ENCODE measurements at places on chromosomes 4 and X. TPM values are rescaled to one million over a fixed set of nuclear protein-coding genes. Genes with fewer than 3 reads are reported as not detected.

DNA sequence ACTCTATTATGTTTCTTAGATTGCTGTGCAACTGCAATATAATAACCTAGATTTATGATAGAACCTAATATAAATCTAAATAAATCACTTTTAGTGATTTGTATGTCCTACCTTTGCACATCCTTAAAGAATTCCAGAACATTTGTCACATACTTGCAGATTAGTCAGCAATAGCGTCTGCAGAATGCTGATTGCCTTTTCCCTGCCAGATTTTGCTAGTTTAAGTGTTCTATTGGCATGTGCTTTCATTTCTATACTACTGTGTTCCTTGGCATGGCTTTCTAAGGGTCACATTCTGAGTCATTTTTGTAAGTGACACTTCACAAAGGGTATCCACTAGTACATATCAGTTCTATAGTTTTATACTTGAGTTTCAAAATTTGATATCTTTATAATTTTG, 303.1 kb upstream of the GIMD1 start:
- DNase-seq: no peak

DNA sequence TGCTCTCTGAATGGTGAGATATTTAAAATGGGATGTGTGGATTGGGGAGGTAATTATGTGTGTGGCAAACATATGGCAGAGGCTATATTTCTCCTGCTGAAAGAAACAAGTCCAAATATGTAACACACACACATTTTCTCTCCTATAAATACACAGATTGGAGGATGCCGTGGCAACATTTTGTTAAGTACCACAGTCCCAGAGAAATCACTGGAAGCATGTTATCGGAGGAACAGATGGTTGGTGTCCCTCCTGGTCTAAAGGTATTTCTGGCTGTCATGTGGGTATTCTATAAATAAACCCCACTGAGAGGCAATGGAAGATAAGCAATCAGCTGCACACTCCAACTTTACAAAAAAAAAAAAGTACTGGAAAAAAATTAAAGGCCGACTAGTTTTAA, 528.3 kb upstream of the BOD1L1 start:
- DNase-seq: no peak

DNA sequence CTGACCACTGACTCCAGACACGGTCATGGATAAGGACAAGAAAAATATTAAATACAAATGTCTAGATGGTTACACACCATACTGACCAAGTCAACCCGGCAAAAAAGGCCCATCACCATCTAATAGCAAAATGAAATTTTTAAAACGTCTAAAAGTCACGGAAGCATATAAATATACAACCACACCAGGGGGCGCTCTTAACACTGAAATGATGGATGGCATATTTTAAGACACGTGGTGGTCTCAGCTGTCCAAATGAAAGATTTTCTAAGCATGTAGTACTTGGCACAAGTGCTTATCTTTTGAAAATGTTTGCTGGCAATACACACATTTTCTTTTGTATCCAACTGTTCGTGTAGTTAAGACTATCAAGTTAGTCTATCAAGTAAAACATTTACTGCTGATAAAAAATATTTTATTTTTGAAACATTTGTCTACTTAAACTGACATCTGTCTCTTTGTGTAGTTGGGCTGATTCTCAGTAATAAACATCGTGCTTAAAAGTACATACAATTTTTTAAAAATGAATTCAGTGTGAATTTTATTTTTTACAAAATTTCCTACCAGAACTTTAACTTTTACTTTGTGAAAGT, 64.6 kb downstream of the COX7B2 start:
- peak; percentile 34 for DNase-seq

DNA sequence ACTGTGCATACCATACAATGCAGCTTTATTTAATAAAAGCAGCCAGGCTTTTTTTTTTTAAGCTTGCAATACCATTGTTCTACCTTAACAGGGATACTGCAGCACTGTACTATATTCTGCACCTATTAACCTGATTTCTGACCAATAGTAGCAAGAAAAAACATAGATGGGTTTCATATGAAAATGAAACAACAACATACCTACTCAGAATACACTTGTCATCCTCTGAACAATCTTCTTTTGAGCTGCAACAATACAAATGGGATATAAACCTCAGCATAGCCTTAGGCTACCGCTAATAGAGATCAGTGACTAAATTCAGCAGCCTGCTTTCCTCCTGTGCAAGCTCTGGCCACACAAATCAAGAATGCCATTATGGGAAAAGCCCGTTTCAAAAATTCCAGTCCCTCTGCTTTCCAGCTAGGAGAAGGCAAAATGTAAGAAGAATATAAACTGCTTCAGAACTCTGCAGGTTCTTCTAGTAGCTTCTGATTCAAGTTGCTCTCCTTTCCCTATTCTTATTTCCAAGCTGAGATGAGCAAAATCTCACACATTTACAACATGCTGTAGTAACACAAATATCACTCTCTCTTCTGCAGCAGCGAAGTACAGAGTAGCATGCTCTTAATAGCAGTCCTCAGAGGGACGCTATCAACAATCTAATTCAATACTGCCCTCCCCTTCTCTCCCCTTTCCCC, 143.4 kb downstream of the KLHL13 start:
- no peak for DNase-seq

DNA sequence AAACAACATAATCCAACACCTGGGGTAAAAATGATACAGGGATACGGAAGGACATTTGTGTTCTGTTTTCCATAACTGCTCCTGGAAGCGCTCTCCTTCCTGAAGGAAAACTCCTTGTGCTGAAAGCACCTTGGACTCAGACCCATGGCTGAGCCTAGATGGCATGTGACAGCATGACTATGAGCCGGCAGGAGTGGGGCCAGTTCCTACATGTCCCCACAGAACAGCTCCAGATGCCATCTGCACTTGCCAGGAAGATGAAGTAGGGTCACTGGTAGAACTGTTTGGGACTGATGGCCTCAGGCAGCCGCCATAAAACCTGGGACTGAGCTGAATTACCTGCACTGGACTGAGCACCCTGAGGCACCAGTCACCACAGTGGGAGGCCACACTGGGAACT, 56.0 kb upstream of the BCLAF3 start:
- DNase-seq: no peak

GRCh38 chr4:16329125-16329796, 103.0 kb upstream of the TAPT1 start:
- DNase-seq: no peak

DNA sequence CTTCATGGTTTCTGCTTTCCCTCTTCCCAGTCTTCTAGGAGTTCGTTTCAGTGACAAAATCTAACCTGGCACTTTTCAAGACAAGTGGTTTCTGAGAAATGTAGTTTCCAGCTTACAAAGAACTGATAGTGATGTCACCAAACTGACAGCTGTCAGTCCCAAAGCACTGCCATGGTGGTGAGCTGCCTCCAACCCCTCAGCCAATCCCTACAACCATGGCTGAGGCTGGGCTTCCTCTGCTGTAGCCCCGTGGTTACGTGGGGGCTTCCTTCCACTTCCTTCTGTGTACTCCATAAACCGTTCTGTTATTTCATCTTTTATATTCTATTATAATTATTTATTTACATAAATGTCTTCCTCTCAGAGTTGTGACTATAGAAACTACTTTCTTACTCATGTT, 198.6 kb upstream of the AGA start:
- DNase-seq: no peak

- DNase-seq: no peak
Measured at GRCh38 chr4:47642191-47642830, 157.2 kb downstream of the ATP10D start.

- DNase-seq: no peak
Measured at GRCh38 chr4:165606465-165607205, 227.8 kb downstream of the CPE start.

- no peak for DNase-seq
Measured at GRCh38 chrX:107581923-107582322, 46.4 kb upstream of the PRPS1 start.

- DNase-seq: no peak
Measured at GRCh38 chrX:46904626-46905025, 7.6 kb upstream of the JADE3 start.

DNA sequence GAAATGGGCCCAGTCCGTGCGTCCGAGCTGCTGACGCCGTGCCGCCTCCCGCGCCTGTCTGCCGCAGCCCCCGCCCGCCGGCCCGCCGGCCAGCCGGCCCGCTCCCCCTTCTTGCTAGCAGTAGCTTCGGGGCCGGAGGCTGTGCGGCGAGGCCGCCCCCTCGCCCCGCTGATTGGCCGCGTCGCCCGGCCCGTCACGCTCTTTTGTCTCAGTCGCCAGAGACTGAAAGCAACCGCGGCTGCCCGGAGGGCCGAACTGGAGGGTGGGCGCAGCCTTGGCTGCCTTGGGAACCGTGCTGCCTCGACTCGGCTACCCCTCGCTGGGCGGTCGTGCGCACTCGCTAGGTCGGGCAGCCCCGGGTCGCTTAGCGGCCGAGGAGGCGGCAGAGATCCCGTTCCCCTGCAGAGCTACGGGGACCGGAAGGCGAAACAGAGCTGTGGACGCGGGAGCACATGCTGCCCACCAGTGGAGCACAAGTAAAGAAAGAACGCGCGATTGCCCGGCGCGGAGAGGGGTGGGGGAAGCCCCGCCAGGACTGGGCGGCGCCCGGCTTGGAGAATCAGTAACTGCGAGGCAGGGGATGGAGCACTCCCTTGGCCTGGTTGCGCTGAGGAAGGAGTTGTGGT, at the start of gene ZCCHC18:
Gene ZCCHC18, plus strand, starts transcription at position 198 of the 626 bp plus-strand sequence. CDS start 1,589 bp downstream, outside the sequence.
- DNase-seq: peak; percentile 72

OTUD6A gene
- total RNA-seq: 0.13 TPM

TGIF2LX gene
- not detected for total RNA-seq

UGT2B15 gene
- 0.25 TPM for total RNA-seq

EDNRA gene
- total RNA-seq: 2.5 TPM

GIMD1 gene
- not detected for total RNA-seq

GABRG1 gene
- 0.17 TPM for total RNA-seq

All from WTC11 (cell line).